NCI-H187 treated with DMSO at 0.1 percent for 48 hours (cell line): ENCODE measurements at places on chromosomes 3 and 15.

- DNase-seq = no peak
These were observed 332.0 kb upstream of the ARPP21 start for GRCh38 chr3:35307296-35307695.

GRCh38 chr3:79113876-79114275 is 653.9 kb downstream of the ROBO1 start:
- no peak for DNase-seq

DNA sequence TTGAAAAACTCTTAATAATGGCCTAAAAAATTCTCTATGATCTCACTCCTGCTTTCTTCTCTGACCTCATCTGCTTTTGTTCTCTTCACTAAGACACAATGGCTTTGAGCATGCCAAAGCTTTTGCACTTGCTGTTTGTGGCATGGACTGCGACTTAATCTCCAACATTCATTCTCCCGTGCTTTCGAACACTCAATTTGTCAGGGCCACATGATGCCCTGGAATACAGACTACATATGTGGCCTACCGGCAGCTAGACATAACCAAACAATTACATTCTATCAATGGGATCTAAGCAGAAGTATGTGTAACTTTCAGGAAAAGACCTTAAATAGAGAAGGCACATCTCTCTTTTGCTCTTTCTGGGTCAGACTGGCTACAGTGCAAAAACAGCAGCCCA is 506.5 kb downstream of the MAGI1 start:
- DNase-seq = no peak

- no peak for DNase-seq
These were observed 32.9 kb downstream of the WNT7A start for GRCh38 chr3:13846716-13847570.

DNA sequence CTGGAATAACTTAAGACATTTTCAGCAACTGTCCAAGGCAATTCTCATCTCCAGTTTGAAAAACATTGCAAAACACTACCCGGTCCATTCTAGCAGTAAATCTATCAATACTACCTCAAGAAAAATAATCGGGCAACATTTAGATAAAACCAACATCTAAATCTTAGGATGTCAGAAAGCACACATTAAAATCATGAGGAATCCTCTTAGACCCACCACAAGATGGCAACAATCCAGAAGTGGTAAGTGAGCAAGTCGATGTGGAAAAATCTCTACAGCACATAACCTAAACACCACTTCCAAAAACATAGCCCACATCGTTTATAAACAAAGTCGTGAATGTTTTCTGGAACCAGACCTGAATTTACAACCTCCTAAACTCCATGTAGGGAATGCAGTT is 5.7 kb downstream of the PLCH1 start:
- DNase-seq = no peak

DNA sequence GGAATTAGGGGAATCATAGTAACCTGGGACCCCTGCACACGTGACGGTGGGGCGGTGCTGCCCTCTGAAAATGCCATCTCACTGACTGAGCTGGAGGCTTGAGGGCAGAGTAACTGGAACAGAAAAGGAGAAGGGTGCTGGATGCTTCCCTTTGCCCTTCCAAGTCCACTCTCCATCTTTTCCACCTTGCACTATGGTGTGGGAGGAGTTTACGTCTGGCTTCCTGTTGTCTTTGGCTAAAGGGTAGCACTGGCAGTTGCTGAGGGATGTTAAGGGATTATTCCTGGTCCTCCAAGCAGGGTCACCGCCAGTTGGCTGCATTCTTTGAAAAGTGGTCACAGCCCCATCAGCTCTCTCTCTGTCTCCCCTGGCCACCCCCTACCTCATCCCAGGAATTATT is 129.4 kb upstream of the SNTN start:
- DNase-seq = no peak

- DNase-seq = no peak
These were observed 28.7 kb downstream of the ATP1B3 start for GRCh38 chr3:141905129-141905528.

GRCh38 chr15:77821188-77821958 is 188.7 kb upstream of the LINGO1 start:
- DNase-seq = no peak

DNA sequence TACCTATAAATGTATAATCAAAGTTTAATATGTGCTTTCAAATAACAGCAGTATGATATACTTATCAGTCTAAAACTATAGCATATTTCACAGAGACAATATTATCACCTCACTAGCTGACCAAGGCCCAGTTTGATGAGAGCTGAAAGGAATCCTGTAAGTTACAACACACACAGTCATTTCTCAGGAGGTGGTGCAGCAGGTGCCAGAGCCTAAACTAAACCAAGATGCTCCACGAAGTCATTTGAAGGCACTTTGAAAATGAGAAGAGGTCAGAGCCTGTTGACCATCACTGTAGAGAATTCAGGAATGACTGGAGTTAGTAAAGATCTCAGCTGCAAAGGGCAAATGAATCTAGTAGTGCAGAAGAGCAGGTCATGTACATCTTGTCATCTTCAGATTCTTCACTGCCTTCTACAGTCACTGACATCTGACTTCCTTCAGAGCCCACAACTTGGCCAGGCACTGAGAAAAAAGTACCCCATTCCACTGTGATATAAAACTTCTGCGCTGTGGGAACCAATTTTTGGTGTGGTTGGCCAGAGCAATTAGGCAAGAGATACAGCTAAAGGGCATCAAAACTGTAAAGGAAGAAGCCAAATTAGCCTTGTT is 7.9 kb downstream of the GBE1 start:
- no peak for DNase-seq

GRCh38 chr15:33021806-33022389 is 172.6 kb downstream of the FMN1 start:
- no peak for DNase-seq

DNA sequence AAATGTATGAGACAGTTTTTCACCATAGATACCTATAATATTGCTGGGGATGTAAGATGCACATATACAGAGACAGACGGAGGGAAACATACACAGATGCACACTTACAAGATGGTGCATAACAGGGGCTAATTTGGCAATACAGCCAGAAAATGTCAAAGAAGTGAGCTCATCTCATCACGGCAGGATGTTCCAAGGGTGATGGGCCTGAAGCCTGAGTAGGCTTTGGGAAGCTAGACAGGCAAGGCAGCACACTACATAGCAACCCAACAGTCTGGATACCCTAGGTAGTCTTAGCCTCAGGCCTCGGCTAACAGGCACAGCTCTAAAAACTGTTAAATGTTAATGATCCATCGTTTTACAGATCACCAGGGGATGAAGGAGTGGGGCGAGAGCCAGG is 148.5 kb downstream of the OSBPL10 start:
- DNase-seq = no peak

DNA sequence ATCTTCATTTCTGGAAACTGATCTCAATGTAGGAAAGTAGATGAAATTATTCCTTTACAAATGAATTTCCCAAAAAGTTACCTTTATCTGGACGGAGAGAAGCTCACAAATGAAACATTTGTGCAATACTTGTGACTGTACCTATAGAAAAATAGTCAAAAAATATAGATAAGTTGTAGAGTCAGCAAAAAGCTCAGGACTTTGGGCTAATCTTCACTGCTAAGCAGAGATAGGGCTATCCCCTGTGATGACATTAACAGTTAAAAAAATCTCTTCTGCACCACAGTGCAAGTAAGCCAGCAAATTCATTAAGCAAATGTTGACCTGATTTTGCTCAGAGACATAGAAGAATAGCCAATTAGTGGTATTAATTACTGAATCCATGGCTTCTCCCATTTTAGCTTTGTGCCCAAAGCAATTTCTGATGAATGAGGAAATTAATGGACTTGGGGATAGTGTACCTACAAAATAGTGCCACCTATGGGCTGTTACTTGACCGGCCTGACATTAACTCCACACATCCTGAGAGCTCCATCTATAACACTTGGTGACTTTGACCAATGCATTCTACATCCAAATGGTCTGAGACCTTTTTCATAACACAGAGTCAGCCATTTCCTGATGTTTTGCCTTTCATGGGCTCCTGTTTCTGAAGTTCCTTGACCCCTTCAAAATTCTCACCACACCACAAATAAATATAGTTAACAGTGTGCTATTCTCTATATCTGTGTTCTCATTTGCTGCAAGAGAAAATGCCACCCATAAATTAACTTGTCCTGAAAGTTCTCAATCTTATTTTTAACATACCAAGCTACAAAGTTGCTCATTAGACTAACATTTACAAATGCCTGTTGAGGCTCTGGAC is 105.0 kb downstream of the SSR3 start:
- peak; percentile 8 for DNase-seq

DNA sequence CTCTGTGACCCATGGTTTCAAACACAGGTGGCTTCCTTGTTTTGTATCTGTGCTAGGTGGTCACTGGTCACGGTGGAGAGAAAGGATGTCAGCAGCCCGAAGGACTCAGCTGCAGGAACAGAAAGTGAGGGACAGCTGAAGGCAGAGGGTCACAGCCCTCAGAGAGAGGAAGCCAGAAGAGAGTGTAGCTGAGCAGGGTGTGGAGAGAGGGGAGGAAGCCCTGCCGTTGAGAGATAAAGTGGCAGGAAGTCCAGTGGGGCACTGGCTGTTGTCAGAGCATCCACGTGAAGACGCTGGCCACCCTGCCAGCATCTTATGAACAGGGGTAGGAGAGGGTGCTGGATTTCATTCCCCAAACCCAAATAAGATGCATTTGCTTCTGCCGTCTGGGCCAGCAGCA is 36.9 kb downstream of the LIMD1 start:
- no peak for DNase-seq

GRCh38 chr3:9180764-9181117 is 68.7 kb downstream of the SRGAP3 start:
- no peak for DNase-seq

- no peak for DNase-seq
These were observed 67.0 kb downstream of the ZNF609 start for GRCh38 chr15:64527263-64527984.

GRCh38 chr15:53160092-53160704 is 370.1 kb upstream of the ONECUT1 start:
- DNase-seq = no peak

- no peak for DNase-seq
These were observed 114.4 kb downstream of the GHSR start for GRCh38 chr3:172333692-172334457.

- no peak for DNase-seq
These were observed 162.9 kb upstream of the STT3B start for GRCh38 chr3:31369637-31370379.

- no peak for DNase-seq
These were observed 20.0 kb downstream of the ATRIP start for GRCh38 chr3:48466386-48467109.

DNA sequence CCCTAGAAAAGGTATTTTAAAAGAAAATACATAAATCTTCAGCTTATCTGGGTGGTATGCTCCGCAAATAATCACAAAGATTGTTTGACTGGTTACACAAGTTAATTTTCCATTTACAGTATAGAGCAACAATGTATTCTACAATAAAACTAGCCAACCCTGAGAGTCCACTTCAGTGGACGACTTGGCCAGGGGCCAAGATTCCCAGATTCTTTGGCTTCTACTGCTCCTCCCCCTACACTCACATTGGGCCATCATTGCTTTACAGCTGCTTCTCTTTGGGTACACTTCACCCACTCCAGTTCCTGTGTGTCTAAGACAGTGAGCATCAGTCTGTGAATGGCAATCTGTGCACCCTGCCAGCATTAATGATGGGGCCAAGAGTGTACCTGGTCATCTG is 17.2 kb upstream of the PRICKLE2 start:
- DNase-seq = no peak

DNA sequence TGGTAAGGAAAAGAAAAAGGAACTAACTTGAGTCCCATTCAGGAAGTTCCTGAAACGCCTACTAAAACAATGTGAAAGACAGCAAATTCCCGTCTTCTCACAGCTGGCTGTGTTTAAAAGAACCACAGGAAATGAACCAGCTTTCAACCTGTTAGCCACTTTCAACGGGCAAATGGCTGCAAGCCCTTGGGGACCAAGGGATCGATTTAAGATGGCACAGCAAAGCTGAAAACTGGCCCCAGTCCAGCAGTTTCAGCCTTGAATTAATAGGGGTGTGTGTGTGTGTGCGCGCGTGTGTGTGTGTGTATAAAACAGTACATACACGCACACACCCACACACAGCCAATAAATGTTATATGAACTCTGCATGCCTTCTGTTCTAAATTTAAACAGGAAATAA is 168.7 kb upstream of the TMCO5A start:
- DNase-seq = no peak

GRCh38 chr15:95932676-95933075 is 397.8 kb upstream of the NR2F2 start:
- DNase-seq = no peak

DNA sequence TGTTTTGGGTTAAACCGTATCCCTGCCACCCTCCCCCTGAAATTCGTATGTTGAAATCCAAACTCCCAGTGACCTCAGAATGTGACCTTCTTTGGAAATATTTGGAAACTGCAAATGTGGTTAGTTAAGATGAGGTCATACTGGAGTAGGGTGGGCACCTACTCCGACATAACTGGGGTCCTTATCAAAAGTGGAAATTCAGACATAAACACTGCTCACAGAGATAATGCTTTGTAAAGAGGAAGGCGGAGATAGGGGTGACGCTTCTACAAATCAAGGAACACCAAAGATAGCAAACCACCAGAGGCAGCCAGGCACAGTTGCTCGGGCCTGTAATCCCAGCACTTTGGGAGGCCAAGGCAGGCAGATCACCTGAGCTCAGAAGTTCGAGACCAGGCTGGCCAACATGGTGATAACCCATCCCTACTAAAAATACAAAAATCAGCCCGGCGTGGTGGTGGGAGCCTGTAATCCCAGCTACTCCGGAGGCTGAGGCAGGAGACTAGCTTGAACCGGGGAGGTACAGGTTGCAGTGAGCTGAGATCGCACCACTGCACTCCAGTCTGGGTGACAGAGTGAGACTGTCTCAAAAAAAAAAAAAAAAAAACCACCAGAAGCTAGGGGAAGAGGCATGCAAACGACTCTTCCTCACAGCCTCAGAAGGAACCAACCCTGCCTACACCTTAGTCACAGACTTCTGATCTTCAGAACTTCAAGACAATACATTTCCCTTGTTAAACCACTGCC is 51.1 kb upstream of the CHD2 start:
- no peak for DNase-seq

- no peak for DNase-seq
These were observed 4.4 kb upstream of the GPX1 start for GRCh38 chr3:49362561-49362960.

- DNase-seq = no peak
These were observed 370.3 kb upstream of the PLSCR5 start for GRCh38 chr3:146975476-146975875.
